AG09309 (cell line): ENCODE measurements at places on chromosomes 6 and 20.

- DNase-seq = no peak
Observed at GRCh38 chr6:123941855-123942254, 138.2 kb downstream of the NKAIN2 start.

- peak; percentile 94 for DNase-seq
Observed at GRCh38 chr6:135922174-135922573, 70.7 kb downstream of the PDE7B start.

GRCh38 chr20:34363465-34364222 lies 571 bp downstream of the ITCH start:
- no peak for DNase-seq

GRCh38 chr6:72519871-72520270 lies 102.0 kb upstream of the KCNQ5 start:
- no peak for DNase-seq

DNA sequence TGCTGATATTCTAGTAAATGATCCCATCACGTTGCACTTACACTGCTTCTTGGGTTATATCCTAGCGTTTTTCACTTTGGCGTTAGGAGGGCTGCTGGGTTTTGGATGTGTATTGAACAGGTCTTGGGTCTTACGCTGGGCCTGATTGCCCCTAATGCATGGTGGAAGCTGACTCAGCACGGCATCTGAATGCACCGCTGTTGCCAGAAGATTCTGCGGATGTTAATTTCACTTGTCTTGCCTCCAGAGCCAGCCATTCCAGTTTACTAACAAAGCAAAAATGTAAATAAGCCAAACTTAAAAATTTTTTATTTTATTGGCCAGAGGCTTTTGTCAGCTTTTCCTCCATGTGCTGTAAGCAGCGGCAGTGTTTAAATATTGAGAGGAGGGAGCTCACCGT lies 233.5 kb downstream of the TMEM242 start:
- DNase-seq = no peak

- no peak for DNase-seq
Observed at GRCh38 chr6:116949964-116950363, 72.9 kb downstream of the RFX6 start.

GRCh38 chr20:51533291-51534172 lies 9.0 kb downstream of the NFATC2 start:
- DNase-seq = no peak

GRCh38 chr20:41347523-41348429 lies 7.2 kb downstream of the LPIN3 start:
- no peak for DNase-seq

DNA sequence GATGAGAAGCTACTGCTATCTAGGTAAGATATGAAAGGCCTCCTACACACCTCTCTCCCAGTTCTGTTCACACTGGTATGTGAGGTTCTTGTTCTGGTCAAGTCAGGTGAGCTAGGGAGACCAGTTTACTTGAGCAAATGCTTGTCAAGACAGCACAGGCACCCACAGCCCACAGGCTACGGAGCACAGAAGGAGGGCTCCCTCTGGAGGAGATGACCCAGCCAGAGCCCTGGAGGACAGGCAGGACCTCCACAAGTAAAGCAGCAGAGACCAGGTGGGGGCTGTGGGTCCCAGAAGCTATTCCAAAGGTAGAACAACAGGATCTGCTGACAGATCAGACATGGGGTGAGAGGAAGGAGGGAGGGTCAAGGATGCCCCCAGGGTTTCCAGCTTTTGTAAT lies 13.2 kb downstream of the MMP24OS start:
- no peak for DNase-seq

DNA sequence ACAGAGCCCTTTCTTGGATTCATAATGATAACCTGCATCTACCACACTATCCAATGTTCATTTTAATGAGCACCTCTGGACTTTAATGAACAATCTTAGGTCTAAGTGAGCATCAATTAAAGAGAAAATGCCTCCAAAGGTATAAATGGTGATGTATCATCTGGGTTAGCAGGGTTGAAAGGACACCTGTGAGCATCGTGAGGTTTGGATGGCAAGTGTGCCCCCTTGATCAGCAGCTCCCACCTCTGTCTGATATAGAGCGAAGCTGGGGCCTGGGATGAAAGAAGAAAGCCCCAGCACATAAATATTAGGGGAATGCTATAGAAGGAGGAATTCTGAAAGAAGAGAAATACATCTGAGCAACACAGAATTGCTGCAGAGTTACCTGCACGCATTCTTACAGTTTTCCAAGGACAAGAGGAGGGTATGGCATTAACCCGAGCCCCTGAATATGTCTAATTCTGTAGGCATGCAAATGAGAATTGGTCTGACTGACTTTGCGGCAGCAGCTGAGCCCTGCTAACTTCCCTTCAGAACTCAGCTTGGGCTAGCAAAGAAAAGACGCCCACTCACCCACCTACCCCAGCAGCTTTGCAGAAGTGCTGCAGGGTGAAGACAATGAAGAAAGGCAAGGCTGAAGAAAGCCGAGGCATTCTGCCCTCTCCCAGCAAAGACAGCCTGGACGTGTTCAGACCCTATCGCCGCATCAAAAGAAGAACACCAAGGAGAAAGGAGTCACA lies 136.2 kb downstream of the GMPR start:
- no peak for DNase-seq

- DNase-seq = no peak
Observed at GRCh38 chr6:88166493-88167351, 575 bp upstream of the CNR1 start.

DNA sequence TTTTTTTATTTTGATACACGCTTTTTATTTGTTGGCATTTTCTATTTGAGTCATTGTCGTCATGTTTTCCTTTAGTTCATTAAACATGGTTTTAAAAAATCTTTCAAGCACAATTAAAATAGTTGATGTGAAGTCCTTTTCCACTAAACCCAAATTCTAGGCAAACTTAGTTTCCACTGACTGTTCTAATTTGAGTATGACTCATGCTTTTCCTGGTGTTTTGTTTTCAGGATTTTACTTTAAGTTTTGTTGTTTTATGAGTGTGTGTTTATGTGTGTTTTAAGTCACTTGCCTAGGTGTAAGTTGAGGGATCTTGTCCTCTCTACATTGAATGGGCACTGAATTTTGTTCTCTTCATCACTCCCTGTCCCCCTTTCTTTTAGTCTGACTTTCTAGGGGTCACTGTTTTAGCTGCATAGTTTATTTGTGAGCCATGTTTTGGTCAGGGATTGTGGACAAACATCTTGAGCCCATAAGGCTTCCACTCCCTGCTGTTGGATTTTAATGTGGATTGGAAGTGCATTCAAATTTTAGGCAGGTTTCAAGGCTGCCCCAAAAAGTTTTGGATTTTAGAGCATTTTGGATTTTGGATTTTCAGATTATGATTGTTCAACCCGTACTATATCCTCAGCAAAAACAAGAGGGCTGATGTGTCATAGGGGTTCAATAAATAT lies 94.8 kb downstream of the CDYL start:
- no peak for DNase-seq

- no peak for DNase-seq
Observed at GRCh38 chr20:53970232-53970631, 100.2 kb downstream of the BCAS1 start.

DNA sequence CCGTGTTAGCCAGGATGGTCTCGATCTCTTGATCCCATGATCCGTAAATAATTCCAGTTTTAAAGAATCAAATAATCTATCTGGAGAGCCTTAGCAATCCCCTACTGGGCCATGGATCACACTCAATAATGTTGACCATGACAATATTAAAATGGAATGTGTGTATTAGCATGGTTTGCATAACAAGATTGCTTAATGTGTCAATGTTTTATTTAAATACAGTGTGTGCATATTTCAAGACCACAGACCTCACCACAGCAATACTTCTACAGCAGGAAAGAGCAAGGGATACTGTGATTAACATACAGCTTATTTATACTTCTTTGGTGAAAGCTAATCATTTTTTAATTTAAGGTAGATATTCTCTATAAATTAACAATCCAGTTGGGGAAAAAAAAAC lies 470.4 kb downstream of the TFAP2B start:
- no peak for DNase-seq

DNA sequence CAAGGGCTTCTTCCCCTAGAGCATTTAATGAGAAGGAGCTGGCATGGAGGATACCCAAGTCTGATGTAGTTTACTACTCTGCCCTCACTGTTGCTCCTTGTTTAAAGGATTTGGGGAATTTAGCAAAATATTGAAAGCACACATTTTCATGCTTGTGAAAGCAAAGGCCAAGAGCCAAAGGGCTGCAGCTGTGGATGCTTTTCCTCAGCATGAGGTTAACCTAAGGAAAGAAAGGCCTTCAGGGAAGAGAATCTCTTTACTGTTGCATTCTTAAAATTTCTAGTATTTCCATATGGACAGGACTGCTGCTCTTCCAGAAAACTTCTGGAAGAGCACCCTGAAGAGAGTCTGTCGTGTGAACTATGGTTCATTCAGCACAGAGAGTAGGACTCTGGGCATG lies 45.9 kb upstream of the SASH1 start:
- DNase-seq = no peak

DNA sequence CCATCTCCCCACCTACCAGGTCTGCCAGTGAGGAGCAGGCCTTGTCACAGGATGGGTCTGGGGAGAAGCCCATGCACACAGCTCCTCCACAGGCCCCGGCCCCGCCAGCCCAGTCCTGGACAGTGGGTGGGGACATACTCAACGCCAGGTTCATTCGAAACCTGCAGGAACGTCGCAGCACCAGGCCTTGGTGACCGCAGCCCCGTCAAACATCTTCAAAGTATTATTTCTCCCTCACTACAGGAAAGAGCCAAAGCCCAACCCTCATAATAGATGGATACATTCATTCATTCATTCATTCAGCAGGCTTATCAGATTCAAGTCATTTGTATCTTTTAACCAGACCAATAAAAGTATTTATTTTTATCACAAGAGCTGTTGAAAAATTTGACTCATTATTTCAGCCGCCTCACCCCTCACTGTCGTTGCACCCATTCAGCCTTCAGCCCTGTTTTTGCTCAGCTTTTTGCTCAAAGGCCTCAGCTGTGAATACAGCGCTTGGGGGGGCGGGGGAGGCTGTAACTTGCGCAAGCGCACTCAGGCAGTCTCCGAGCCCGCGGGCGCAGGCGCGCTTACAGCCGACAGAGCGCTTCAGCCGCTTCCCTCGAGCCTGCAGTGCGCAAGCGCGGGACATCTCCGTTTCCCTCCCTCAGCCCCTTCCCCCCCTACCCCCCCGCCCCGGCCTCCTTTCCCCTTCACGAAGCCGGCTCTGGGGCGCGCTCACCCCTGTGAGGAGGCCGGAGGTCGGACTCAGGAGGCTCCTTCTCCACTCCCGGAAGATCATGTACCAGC lies at the start of gene C6orf136:
C6orf136 (plus strand) TSS at position 684 of the 792 bp plus-strand sequence; CDS start at position 783, 99 bp downstream.
- peak; percentile 54 for DNase-seq

GRCh38 chr20:15924556-15924955 lies 648.7 kb downstream of the KIF16B start:
- no peak for DNase-seq

DNA sequence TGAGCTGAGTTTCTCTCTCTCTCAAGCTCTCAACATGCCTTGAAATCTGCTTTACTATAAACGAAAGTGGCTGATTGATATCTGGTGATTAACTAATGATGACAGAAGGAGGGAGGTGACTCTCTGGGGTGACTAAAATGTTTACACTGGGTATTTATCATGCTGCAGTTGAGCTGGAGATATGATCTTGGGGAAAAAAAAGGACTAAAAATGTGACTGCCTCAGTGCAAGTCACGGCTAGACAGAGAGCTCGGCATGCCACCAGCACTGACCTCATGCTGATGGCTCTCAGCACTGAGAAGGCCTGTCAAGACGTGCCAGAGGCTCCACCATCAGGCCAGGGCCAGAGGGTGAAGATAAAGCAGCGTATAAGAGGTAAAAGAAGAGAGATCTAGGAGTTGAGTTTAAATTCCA lies 103.1 kb upstream of the SPACA1 start:
- peak; percentile 10 for DNase-seq

DNA sequence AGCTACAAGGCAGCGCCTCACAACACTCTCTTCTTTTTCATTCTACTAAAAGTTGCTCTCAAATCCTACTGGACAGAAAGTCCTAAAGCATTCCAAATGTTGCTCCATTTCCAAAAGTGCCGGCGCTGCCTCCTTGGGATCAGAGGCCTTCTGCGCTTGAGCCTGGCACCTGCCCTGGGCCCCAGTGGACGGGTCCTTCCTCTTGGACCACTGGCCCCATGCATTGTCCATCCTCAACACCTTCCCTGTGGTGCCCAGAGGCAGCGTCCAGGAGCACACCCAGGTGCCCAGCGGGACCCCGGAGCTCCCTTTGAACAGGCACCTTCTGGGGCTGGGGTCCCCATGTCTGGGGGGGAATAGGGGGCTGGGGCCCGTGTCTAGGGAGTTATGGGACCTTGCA lies 205.2 kb downstream of the ERMARD start:
- no peak for DNase-seq
